ENCODE measurements at places on chromosomes 2 and 18. TPM values are rescaled to one million over a fixed set of nuclear protein-coding genes. Genes with fewer than 3 reads are reported as not detected.
A peak's percentile ranks its signal among the peaks of the same experiment; 100 is the strongest.

FBXO48 gene
- polyA plus RNA-seq = 1.7 TPM

SPATA3 gene
- polyA plus RNA-seq = not detected

PPP1R1C gene
- 2.6 TPM for polyA plus RNA-seq

IL1RL2 gene
- 0.96 TPM for polyA plus RNA-seq

IL36A gene
- polyA plus RNA-seq = not detected

OSR1 gene
- polyA plus RNA-seq = 4.4 TPM

CCDC121 gene
- polyA plus RNA-seq = 13.9 TPM

LDLRAD4 gene
- 9.6 TPM for polyA plus RNA-seq

MOGAT1 gene
- polyA plus RNA-seq = not detected

ABCB11 gene
- 0.01 TPM for polyA plus RNA-seq

RIT2 gene
- polyA plus RNA-seq = not detected

XDH gene
- polyA plus RNA-seq = 0.03 TPM

SCN2A gene
- 3.5 TPM for polyA plus RNA-seq

DNA sequence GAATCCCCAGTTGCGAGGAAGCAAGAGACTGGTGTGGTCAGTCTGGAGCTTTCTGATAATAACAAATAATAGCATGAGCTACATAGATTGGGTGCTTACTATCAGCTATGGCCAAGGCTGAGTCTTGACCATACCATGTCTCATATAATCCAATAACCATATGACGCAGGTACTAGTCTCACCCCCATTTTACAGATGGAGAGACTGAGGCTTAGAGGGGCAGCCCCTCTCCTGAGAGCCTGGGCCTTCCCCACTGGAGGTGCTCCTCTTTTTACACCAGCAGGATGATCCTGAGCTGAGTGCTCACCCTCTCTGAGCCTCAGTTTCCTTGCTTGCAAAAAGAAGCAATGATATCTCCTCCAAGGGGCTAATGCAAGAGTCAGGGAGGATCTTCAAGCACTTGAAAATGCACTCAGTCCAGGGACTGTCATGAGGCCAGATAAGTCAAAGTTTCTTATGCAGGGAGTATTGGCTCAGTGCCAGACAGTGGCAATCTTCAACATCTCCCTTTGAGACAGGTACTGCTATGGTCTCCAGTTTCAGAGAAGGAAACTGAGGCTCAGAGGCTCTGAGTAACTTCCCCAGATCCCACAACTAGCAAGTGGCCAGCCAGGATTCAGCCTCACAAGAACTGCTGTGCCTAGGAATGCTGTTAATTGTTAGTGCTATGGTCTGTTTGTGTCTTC, 149.7 kb downstream of the TFCP2L1 start:
- DNase-seq = no peak

DNA sequence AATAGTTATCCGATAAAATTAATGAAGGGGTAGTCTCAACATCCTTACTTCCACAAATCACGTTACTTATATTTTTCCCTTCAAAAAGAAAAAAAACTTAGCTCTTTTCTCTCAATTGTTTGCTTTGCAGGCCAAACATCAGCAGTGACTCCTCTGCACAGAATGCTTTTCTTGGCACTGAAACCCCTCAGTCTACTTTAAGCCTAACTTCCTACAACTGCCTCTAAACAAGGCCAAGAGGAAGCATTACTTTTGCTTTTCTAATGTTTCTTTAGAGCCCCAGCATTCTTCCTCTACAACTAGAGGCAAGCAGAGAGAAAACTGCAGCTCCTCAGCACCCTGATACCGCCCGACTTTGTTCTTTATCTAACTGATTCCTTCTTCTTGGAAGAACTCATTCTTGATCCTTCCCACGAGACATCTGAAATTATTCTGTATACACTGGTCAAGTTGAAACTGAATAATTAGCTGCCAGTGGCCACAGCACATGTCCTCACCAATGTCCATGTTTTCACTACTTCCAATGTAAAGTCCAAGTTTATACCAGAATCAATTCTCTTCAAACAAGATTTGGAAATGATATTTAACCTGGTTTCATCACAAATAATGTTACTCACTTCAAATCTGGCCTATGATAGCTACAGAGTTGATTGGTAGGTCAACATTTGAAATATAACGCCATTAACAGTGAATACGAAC, 55.3 kb downstream of the DTNB start:
- DNase-seq = peak; percentile 19

- DNase-seq = no peak
Observed at GRCh38 chr2:232875256-232876121, 5.4 kb downstream of the SNORC start.

GRCh38 chr2:142843731-142844130, 33.7 kb upstream of the KYNU start:
- DNase-seq = no peak

GRCh38 chr2:223930103-223930976, 14.8 kb downstream of the WDFY1 start:
- no peak for DNase-seq

DNA sequence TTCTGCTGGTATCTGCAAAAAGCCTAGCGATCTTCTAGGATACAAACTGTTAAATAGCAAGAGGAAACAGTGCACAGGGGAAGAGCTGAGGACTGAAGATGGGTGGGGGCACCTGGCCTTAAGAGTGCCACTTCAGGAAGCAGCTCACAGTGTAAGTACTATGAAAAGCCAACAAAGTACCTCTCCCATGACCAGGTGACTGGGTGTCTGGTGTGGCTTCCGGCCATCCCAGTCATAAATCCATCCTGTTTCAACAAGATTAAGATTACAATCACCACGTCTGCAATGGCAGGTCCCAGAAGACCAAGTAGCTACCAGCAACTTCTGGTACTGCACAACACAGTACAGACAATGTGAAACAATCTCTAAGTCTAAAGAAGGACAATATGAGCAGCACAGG, 15.9 kb downstream of the ERFE start:
- no peak for DNase-seq

GRCh38 chr18:8242151-8242696, 367.0 kb upstream of the RAB12 start:
- no peak for DNase-seq

DNA sequence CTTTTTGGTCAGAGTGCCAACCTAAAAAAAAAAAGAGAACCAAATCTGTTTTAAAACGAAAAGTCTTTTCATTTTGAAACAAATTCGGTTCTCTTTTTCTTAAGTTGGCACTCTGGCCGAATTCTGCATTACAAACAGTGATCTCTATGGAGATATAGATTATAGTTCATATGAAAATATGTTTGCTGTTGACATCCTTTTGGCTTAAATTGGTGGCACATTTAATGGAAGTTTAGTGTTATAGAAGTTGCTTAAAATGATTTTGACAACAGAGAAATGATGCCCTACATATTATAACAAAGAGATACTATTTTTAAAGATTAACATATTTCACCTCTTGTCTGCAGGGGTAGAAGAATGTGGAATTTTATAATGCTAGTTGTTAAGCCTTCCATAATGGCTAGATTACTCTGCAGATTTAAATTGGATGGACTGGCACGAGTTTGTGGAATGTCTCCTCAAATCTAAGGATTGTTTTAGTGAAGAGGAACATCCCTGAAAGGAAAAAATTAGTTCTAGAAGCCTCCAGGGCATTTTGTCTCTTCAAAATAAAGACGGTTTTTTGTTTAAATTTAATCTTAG, 222.9 kb upstream of the CDH2 start:
- no peak for DNase-seq

DNA sequence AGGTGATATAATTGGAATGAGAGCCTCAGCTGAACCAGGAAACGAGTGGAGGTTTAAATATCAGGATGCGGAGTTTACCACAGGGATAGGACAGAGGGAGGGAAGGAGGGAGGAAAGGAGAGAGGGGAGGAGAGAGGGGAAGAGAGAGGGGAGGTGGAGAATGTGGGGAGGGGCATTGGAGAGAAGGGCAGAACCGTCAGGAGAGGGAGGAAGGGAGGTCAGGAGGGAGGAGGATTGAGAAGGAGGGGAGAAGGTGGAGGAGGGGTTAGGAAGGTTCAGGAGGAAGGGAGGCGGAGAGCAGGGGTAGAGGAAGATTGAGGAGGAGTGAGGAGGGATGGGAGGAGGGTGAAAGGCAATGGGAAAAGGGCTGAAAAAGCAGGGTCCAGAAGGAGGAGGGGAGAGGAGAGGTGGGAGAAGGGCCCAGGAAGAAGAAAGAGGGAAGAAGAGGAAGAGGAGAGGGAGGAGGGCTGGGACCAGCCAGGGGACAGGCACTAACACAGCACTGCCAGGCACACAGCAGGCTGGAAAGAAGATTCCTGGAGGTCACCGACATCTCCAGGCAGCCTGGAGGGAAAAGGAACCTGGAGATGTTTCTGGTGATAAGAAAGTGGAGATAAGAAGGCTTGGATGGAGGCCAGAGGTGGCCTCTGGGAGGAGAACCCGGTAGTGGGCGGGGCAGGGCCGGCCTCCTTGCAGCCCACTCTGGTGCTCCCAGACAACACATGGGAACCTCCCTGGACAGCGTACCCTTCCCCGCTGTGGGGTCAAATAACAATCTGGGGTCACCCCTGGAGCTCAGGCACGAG, 176.7 kb upstream of the SMAD2 start:
- DNase-seq = no peak

DNA sequence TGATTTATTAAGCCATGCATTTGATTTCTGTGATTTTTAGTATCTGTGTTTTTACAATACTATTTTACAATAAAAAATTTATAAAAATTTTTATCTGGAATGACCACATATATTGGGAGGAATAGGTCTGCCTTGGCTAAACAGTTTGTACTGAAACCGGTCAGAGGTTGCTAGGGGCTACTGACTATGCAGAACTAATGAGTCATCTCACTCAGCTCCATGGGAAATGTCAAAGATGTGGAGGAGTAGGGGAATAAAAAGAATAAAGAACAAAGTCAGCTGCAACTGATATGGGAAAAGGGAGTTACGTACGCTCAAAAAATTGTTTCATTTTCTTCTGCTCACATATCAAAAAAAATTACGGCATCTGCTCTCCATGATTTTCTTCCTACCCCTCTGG, 8.6 kb upstream of the TMEM163 start:
- DNase-seq = no peak

DNA sequence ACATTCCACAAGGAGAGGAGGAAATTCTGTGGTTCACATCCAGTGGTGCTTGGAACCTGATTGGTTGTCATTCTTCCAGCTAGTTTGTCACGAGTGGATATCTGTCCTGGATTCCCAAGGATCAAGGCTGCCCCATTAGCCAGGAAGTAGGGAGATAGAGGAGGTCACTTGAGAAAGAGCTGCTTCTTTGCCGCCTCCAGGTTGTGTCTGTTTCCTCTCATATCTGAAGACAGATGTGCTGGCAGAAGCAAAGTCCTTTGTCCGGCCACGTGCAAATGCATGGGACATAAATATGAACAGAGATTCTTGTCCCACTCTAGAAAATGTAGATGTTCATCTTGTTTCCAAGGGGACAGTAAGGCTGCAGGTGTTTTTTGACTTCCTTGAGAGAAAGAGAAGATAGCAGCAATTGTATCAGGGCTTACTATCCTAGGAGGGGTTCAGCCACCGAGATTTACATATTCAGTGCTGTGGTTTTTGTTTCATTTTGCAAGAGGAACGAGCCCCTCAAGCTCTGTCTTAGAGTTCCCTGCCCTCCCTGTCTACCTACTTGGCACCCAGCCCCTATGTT, 174.4 kb downstream of the RPIA start:
- no peak for DNase-seq

DNA sequence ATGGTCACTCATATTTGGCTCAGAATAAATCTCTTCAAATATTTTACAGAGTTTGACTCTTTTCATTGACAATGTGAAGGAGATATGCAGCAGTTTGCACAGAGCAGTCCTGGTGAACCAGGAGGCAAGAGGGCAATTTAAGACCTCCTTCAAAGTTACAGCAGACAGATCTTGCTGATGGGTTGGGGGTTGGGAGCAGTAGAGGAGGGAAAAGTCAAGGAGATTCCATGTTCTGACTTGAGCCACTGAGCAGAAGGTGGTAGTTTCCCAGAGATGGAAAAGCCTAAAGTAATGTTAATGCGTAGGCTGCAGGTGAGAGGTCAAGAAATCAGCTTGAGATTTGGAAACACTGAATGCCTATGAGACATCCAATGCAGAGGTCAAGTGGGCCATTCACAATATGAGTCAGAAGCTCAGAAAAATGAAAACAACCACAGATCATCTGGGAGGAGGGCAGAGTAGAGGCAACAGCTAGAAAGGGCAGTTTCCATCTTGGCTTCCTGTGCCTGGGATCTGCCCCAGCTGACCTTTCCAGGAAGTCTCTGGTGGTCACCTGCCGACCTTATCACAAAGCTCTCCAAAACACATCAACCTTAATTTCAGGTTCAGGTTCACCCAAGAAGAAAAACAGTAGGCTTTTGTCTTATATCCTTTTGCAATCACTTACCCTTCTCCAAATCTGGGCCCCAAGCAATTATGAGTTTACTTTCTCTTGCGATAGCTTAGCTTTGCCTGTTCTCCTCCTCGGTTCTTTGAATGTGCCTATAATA, 197.5 kb upstream of the ARL4C start:
- DNase-seq = no peak

DNA sequence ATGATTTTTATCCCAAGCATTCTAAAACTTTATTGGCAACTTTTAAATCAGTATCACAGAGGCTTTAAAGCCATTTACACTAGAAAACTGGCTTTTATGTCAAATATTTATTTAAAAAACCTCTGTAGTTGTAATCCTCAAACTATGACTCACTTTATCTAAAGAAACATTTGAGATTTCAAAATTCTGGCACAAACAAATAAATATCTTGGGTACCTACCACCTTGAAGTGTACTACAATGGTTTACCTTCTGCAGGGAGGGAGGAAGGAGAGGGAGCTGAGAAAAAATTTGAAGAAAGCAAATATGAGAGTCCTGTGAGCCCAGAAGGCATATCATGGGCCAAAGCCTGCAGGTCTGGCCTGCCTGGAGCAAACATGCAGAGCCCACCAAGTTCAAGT, 155.6 kb downstream of the NCKAP5 start:
- no peak for DNase-seq

DNA sequence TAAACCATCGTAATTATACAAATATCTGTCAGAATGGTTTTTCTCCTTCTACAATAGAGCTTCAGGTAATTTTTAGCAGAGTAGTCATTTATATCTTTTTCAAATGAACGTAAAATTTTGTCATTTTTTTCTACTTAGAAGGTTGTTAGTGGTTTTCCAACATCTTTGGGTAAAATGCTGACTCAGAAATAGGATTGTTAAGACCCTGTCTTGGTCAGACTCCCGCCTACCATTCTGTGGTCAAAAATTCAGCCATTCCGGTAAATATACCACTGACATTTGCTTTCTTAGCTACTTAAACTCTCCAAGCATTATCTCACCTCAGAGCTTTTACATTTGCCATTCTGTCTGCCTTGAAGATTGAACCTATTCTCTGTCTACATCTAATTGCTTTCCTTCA, 154.1 kb upstream of the CDH19 start:
- no peak for DNase-seq

- DNase-seq = no peak
Observed at GRCh38 chr2:39497082-39497801, 60.2 kb upstream of the MAP4K3 start.

- DNase-seq = no peak
Observed at GRCh38 chr2:175175896-175176295, 5.6 kb downstream of the ATP5MC3 start.

DNA sequence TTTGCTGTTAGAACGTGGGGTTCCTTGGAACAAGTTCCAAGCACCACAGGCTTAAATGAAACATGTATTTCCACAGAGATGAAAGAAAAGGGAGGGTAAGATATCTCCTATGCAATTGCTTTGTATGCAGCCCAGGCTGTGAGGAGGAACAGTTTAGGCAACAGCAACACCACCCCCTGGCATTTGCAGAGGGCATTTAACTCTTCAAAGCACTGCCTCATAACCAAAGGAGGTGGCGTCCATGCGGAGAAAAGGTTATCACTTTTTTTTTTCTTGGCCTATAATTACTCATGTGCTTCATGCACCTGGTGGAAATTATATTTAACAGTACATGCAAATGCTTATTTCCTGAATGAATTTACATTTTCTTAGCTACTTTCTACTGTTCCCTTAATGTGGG, 286.0 kb downstream of the LPIN1 start:
- DNase-seq = no peak

GRCh38 chr18:3044931-3045698, 32.2 kb upstream of the LPIN2 start:
- no peak for DNase-seq

Measured in right renal cortex interstitium (tissue), 3 donors.